ENCODE measurements at places on chromosomes 2 and 18.

GRCh38 chr2:120739438-120740090 is 3.9 kb downstream of the GLI2 start:
- no peak for DNase-seq

DNA sequence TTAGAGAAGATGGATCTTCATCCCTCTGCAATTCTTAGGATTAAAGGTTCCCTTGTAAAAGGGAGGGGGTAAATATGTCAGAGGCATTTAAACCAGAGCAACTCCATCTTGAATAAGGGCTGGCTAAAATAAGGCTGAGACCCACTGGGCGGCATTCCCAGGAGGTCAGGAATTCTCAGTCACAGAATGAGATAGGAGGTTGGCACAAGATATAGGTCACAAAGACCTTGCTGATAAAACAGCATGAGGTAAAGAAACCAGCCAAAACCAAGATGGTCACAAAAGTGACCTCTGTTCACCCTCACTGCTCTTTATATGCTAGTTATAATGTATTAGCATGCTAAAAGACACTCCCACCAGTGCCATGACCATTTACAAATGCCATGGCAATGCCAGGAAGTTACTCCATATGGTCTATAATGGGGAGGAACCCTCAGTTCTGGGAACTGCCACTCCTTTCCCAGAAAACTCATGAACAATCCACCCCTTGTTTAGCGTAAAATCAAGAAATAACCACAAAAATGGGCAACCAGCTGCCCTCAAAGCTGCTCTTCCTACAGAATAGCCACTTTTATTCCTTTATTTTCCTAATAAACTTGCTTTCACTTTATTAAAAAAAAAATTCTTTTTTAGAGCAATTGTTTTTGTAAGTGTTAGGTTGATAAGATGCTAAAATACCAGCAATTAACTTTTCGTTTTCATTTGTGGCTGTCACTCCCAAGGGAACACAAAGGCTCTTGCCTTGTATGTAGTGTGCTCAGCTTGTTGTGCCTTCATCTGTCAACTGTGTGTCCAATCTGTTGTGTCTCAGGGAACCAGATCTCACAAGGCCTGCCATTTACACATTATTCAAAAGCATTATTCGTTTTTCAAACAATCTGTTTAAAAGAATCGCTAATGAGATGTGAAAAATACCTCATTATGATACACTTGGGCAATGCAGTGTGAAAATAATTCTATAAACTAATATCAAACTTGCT is 205.2 kb upstream of the RGPD4 start:
- no peak for DNase-seq

GRCh38 chr2:240178564-240178963 is 38.1 kb upstream of the OTOS start:
- no peak for DNase-seq

- no peak for DNase-seq
Observed at GRCh38 chr18:21307578-21307977, 65.5 kb downstream of the GREB1L start.

- DNase-seq = no peak
Observed at GRCh38 chr2:70690846-70691245, 77.2 kb downstream of the ADD2 start.

DNA sequence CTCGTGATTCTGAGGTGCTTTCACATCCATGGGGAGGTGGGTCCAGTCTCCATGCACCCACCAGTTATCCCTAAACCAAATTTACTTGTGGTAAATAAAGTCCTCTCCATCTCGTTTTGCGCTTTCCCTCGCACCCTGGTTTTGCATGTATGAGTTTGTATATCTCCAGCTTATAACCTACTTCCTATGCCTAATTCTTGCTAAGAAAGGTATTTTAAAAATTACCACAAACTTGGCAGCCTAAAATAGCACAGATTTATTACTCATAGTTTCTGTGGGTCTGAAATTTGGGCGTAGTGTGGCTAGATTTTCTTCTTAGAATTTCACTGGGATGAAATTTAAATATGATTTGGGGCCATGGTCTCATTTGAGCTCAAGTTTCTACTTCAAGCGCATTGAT is 511.5 kb downstream of the NYAP2 start:
- DNase-seq = no peak

DNA sequence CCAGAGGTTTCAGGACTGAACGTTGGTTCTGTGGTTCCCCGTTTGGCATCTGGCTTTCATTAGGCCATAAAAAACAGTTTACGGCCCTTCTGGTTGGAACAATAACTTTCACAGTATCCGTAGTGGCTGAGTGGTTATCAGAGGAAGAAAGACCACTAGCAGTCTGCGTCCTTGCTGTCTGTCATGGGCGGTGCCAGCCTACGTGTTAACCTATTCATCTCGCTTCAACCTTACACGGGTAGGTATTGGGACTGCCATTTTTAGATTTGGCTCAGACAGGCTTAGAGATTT is 42.6 kb upstream of the ROCK2 start:
- peak; percentile 65 for DNase-seq

DNA sequence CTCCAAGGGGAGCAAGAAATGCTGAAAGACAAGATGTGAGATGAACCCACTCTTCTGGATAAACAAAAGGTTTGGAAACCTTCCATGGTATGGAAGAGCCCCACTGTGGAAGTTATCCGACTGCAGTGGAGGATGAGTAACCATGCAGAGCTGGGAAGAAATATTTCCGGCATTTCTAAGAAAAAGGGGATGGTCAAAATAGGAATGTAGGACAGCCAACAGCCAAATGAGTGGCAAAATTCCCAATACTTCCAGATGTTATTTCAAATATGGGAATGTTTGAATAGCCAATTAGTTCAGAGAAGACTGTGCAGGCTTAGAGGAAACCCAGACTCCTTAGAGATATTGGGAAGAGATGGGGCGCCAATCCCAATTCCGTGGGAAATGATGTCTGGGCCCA is 246.8 kb downstream of the RAD51AP2 start:
- peak; percentile 36 for DNase-seq
